ENCODE measurements at places on chromosomes 7 and 10.
A peak's percentile ranks its signal among the peaks of the same experiment; 100 is the strongest.

DNA sequence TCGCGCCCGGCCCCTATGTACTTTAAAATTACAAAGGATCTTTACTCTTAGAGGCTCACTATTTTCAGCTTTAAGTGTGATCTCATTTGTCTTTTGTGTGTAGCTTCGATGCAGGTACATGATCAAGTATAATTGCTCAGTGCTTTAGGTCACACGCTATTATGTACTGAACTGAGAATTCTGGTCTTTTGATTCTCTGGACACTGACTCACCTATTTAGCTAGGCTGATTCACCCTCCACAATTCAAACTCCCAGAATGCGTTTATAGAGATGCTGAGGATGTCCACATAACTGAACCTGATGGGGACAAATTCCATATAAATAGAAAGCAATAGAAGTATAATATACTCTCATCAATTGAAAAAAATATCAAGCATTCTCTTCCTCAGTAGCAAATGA is 57.8 kb downstream of the PRKCQ start:
- DNase-seq = no peak

- peak; percentile 2 for DNase-seq
These were observed 69.5 kb upstream of the VOPP1 start for GRCh38 chr7:55641811-55642210.

- no peak for DNase-seq
These were observed 39.5 kb downstream of the FAM53B start for GRCh38 chr10:124704428-124705380.

DNA sequence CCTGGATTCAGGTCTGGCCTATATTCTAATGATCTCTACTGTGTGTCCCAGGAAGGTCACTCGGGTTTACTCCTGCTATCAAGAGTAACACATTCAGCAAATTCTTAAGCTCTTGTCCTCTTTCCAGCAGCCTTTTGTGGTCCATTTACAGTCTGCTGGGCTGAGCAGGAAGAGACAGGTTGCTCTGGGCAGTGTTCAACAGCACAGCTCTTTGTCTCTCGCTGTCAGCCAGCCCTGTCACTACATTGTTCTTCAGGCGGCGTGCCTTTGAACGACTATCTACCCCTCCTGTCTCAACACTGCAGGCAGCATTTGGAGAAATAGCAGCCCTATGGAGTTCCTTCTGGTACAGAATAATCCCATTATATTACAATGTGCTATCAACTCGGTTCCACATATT is 192.2 kb upstream of the TBX20 start:
- DNase-seq = no peak

GRCh38 chr7:145698526-145699262 is 417.9 kb upstream of the CNTNAP2 start:
- DNase-seq = no peak

- no peak for DNase-seq
These were observed 34.7 kb upstream of the DPYSL4 start for GRCh38 chr10:132151951-132152505.

DNA sequence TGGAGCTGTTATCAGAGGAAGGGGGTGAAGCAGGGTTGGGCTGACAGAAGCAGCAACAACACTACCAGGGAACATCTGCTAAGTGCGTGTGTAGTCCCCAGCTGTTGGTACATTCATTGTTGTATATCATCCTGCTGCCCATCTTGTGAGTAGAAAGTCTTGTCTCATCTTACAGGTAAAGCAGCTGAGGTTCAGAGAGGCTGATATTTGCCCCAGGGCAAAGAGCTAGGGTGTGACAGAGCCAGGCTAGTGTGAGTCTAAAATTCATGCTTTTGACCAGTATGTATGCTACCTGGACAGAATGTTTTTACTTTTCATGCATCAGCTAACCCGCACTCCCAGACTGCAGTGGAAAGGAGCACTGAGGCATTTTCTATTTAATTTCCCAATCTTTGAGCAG is 221.6 kb downstream of the STK31 start:
- no peak for DNase-seq

- DNase-seq = no peak
These were observed 68.5 kb downstream of the AP3M1 start for GRCh38 chr10:74081941-74082718.

DNA sequence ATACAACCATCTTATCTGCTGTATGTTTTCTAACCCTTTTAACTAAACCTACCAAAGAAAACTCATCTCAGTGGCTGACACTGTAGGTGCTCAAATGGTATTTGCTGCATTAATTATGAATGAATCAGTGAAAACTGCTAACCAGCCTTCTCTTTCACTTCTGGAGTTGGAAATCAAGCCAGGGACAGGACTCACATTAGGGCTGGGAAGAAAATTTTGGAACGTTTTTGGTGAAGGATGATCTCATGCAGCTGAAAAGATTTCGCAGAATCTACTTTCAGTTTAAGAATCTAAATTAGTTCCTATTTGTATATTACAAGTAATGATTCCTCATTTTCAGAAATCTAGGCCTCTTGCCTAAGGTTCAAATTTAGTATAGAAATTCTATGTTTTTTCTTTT is 12.9 kb downstream of the MTPN start:
- no peak for DNase-seq

DNA sequence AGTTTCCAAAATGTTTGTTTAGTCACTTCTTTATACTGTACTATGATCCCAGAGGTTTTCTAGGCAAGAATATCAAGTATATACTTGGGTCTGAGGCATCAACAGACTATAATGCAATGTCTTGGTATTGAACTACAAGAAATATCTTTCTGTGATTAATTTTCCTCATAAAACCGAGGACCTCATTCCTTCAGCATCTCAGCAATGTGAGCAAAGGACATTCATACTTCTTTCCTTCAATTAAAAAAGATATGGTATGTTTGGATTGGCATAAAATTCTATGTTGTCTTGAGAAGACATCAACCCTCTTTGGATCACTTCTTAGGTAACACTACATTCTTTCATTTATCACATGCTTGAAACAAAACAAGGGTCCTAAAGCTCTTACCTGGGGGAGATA is 524.5 kb downstream of the PHTF2 start:
- DNase-seq = no peak

DNA sequence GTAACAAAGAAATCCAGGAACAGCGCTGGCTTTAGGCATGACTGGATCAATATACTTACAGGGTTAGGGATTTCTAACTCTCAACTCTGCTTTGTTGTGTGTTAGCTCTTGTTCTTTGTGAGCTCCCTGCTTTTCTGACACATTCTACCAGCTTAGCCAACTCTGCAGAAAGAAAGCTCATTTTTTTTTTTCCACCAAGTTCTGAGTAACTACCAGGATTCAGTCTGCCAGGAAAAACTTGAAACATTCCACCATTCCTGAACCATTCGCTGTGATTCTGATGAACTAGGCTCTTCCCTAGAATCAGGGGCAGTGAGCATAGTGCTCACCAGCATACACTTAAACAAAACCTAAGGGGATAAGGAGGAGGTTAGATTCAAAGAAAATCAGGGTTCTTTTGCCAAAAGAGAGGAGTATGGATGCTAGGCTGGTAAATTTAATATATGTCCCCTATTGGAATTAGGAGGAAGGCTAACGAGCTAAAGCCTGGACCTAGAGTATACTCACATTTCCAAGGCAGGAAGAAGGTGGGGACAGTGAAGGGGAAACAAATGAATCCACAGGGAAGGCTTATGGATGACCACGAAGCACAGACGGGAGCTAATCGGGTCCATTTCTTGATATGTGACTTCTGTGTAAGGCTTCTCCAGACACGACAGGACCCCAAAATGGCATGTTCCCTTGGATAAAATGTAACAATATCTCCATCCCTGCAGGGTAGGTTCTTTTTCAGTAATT is 183.4 kb downstream of the PRKG1 start:
- no peak for DNase-seq

- DNase-seq = no peak
These were observed 43.8 kb downstream of the JAKMIP3 start for GRCh38 chr10:132109341-132110110.

DNA sequence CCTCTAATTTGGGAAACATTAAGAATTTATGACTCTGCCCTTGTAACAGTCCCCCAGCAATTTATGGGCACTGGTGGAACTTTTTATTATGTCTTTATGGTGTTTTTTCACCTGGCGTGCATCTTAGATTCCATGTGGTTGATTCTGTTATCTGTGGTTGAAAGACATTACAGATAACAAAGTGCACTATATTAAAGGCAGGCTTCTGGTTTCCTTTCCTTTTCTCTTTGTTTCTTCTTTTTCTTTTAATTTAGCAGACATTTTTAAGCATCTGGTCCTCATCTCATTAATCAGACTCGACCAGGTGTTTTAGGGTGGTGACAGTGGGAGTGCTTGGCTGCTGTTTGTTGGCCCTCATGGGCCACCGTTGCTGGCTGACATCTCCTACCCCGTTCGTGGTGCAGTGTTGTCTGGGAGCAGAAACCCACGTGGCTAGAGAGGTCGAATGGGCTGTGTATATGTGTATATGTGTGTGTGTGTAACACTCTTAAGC is 77.4 kb downstream of the LRMDA start:
- no peak for DNase-seq

DNA sequence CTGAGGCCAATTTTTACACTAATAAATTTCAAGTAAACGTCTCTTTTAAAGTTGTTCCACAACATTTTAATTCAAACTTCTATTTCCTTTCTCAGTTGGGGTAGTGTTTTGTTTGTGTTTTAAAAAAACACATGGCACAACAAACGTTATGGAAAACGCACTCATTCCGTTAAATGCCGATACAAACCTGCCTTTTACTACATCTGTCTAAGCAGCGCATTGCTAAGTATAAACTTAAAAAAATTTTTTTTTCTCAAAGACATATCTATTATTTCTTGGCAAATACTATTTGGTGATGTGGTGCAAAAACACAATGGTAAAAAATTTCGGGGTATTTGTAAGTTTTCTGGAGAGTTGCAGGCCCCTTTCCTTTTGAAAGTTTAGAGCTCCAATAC is 1.4 kb downstream of the SKIDA1 start:
- no peak for DNase-seq

GRCh38 chr10:114276066-114276465 is 37.0 kb downstream of the VWA2 start:
- no peak for DNase-seq

DNA sequence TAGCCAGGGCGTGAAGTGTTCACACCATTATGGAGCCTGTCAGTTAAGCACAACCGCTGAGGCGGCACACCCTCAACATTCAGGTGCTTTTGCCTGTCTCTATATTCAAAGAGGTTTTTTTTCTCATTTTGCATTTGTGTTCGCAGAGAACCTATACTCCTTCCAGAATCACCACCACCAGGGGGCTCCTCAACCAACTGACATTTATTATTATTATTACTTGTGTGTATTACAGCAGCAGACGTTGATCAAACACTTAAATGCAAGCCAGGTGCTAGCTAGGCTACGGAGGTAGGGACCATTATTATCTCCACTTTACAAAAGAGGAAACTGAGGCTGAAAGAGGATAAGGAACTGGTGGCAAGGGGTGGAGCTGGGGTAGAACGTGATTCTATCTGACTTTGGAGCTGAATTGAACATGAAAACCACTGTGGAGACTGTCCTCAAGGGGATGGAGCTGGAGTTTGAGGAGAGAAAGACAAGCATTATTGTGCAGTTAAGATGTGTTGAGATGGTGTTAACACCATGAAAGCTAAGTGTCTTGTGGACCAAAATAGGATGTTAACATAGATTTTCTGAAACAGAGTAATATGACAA is 133.8 kb upstream of the PLXNA4 start:
- peak; percentile 3 for DNase-seq

DNA sequence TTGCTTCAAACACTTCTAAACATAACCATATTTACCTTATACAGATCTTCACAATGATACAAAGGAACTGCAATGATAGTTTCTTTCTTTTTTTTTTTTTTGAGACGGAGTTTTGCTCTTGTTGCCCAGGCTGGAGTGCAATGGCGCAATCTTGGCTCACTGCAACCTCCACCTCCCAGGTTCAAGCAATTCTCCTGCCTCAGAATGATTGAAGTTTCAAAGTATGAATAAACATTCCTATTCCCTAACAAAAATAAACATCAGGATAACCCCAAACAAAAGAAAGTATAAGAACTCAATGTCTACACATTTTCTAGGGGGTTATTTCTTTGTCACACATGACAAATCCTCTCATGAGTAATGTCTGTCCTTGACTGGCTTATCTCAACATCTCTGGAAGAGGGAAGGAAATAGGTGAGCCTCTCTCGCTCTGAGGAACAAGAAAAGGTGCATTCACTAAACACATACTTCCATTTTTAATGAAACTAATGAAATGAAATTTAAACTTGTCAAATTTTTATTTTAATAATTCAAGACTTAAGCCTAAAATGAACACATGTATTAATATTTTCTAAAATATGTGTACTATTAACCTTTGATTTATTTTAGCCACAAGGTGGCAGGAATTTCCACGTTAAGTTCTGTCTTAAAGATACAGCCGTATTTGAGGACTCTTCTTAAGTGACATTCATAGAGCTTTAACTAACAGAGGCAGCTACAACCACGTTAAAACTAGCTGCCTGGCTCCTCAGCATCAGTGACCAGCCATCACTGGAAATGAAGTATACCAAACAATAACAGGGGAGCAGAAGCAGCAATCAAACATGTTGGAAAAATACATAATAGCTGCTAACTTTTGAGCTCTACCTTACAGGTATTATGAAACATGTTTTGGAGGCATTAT is 58.3 kb downstream of the MALSU1 start:
- DNase-seq = no peak

DNA sequence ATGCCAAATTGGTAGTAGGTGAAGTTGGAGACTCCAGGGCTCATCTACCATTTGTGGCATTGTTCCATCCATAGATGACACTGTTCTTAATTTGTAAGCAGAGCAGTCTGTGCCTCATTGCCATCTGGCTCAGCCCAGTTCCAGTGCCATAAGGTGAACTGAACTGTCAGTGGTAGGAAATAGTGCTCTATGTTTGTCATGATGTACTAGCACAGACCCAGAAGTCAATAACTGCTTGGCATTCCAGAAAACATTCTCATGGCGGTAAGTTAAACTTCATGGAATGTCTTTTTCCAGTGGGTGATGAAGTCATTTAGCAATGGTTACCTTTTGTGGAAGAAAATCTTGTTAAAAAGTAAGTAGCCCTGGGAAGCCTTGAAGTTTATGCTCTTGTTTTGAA is 302.7 kb downstream of the SUGCT start:
- DNase-seq = no peak

DNA sequence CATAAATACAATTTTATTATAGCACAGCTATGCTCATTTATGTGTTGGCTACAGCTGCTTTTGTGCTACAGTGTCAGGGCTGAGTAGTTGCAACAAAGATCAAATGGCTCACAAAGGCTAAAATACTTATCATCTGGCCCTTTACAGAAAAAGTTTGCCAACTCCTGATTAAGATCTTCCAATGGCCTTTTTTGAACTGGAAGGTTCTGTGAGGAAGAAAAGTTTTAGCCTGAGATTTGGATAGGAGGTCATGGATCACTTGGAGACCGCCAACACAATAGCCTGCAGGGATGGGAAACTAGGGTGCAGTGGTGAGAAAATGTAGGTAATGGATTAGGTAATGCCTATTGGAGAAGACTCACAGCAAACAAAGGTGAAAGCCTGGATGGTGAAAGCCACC is 169.8 kb downstream of the NOC3L start:
- DNase-seq = no peak

DNA sequence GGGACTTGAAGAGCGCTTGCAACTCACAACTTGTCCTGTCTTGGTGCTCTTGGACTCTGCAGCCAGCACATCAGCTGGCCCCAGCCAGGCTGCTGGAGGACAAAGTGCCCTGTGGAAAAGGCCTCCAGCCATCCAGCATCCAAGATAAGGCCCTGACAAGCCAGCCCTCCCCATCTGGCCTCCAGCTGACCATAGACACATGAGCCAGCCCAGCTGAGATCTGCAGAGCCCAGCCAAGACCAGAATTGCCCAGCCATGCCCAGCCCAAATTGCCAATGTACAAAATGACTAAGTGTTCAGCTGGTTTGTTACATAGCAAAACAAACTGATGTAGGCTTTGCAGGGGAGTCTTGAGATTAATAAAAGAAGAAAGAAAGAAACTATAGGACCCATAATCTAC is 36.0 kb upstream of the FRMD4A start:
- no peak for DNase-seq
